ENCODE measurements at places on chromosomes 5 and 9.

GRCh38 chr9:104853683-104854082, 74.3 kb downstream of the ABCA1 start:
- DNase-seq: no peak

- DNase-seq: peak; percentile 39
These were observed 70.4 kb upstream of the SNX2 start for GRCh38 chr5:122704247-122705036.

DNA sequence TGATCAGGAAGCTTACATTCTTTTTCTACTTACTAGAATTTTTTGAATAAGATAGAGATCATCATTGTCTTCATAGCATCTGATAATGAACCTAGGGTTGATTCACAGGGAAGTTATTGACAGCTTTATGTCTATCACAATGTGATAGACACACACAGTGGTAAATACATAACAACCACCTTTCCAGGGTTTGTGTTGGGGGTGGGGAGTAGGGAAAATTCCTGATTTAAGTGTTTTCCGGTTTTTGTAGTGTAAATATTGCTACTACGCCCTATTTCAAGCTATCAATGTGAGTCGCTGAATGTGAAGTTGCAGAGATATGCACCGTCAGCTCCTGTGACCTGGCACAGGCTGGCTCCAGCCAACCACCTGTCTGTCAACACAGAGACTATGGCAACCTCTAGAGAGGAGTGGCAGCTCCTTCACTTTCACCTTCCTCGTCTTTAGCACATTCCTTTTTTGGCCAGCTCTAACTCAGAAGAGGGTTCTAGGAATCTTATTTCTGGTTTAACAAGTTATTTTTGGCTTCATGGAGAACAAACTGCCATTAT, 224.9 kb downstream of the MAT2B start:
- no peak for DNase-seq

DNA sequence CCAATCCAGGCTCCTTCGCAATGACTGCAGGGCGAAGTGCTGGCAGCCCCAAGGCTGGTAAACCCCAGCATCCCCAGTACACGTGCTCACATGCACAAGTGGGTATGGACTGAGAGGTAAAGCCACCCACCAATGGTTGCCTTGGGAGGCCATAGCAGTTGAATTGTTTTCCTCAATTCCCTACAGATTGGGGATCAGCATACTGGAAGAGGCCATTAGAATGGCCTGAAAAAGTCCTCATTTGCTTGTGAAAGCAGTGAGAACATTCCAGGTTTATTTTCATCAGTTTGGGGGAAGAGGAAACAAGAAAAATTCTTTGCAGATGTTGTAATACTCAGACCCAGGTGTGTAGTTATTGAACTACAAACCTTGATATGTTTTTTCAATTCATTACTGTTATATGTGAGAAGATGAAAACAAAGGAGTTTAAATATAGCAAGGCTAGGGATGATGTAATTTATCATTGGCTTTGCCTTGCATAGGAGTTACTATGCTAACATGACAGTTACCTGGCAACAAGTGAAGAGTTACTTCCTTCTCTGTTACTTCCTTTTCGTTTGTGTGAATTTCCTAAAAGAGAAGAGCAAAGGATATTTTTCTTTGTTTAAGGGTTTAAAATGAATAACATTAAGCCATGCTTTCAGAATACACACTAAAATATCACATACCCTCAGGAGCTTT, 36.4 kb downstream of the MTMR12 start:
- DNase-seq: peak; percentile 91

DNA sequence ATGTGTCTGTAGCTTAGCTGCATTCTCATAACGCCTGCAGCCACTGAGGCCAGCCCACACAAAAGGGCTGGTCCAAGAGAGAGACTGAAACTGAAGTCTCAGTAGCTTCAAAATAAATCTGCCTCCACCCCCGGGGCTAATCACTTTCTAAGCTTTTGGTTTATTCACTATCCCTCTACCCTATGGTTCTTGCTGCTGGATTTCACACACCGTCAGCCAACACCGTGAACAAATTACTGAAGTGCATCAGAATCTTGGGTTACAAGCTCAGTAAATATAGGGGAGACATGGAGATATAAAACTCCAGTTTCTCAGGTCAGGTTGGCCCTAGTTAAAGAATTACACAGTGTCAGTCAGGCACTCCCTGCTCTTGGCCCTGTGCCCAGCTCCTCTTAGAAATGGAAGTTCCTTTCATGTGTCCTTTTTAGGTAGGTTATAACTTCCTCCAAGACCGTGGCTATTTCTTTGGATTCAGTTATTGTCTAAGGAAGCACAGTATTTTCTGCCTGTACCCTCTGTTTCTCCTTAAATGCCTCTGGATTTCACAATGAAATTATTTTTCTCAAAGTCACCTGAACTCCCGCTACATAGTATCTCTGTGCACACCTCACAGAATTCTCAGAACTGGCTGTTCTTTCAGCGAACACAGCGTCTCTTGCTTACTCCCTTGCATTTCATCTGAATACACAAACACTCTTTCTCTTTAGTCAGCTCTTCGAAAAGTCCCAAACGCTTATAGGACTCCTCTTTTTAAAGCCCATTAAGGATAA, 112.5 kb downstream of the FAM174A start:
- DNase-seq: peak; percentile 6

GRCh38 chr5:173451031-173451430, 122.8 kb upstream of the STC2 start:
- no peak for DNase-seq

Data from endothelial cell of umbilical vein (primary cell).